HepG2 (cell line): ENCODE measurements at places on chromosomes 11 and 22.
A peak's percentile ranks its signal among the peaks of the same experiment; 100 is the strongest.

DNA sequence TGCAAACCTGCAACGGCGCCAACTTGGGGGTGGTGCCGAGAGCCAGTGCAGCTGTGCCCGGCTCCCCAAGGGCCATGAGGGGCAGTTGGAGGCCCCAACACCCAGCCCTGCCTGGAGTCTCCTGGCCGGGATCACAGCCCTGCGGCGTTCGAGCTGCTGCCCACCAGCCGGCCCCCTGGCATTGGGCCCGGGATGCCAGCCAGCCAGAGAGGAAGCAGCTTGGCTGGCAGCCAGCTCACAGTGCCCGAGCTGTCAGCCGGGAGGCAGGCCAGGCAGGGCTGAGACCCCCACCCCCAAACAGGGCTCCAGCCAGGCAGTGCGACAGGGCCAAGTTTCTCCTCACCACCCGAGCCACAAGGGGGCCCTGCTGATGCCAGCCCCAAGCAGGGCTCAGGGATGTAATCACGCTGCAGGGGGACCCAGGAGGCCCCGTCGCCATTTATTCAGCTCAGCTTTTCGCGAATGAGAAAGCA, 26.0 kb upstream of the TCF20 start:
- DNase-seq: no peak

GRCh38 chr11:38680166-38680565, 2082.1 kb upstream of the RAG2 start:
- no peak for DNase-seq

GRCh38 chr11:84564180-84564866, 1062.8 kb downstream of the DLG2 start:
- DNase-seq: peak; percentile 77

DNA sequence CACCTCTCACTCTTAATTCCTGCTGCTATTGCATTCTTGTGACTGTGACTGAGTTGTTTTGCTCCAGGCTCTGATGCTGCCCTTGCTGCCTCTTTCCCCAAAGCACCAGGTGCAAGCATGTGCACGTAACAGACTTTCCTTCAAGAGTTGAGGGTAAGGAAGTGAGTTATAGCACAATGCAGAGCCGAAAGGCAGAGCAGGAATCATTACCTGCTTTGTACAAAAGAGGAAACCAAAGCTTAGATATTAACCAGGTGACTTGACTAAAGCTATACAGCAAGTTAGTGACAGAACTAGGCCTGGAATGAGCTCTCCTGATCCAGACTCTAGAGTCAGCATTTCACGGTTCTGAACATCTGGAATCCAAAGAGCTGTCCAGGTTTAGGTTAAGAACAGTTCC, 33.6 kb downstream of the NEU3 start:
- DNase-seq: no peak
